Upper lobe of right lung (tissue), 1 donor: ENCODE measurements at places on chromosomes 3 and 15.

DNA sequence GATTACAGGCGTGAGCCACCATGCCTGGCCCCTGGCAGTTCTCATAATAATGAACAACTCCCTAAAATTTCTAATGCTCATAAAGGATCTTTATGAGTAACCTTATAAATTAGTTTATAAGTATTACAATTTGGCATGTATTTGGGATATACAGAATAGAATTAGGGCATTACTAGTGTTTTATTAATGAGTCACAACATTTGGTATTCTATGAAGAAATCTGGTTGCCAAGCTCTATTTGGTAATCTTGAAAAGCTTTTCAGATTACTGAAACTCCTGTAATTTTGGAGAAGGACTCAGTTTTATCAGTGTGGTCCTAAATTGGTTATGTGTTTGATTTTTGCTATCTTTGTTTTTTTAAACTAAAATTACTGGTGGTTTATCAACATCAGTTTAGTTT lies 45.8 kb downstream of the TM6SF1 start:
- DNase-seq = no peak

DNA sequence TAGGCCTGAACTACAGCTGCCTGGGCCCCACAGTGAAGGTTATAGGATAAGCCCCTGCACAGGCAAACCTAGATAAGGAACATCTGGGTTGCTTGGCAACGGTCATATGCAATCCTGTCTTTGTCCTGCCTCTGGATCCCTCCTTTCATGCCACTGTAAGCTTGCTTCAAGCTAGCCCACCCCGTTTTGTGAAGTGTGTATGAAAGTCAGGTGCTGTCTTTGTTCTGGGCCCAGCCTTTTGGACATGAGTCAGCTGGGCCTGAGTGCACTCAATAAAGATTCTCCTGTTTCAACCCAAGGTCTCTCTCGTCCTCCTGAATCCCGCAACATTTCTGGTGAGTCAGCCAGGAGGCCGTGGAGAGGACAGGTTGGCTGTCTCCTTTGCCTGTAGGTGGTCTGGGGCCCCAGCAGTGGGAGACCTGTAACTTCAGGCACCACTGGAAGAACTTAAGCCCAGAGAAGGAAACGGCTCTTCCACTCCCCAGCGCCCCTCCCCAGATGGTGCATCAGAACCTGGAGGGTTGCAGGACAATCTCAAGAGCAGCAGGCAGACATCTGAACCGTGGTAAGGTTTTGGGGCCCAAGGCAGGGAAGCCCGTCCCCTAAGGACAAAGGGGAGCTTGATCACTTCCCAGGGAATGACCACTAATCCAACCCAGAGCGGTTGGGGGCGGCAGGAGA lies 8.3 kb upstream of the SLC9C1 start:
- DNase-seq = peak; percentile 41

GRCh38 chr15:33506781-33507296 lies 196.1 kb downstream of the RYR3 start:
- no peak for DNase-seq

DNA sequence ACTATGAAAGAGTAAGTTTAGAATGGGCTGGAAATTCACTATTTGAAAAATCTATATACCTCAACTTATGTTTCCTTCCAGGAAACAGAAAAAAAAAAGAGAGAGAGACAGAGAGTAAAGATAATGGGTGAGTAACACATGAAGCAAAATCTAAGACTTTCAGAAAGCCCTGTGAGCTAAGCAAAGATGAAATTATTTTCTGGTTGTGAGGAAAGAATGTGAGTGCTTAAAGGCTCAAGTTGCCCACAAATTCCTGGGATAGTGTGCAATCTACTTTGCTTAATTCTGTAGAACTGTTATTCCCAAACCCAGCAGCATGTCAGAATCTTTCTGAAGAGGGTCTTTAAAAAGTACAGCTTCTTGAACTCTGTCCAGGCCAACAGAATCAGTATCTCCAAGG lies 337.7 kb upstream of the AGTR1 start:
- DNase-seq = no peak

GRCh38 chr3:133837487-133838295 lies 32.1 kb downstream of the SRPRB start:
- peak; percentile 48 for DNase-seq

DNA sequence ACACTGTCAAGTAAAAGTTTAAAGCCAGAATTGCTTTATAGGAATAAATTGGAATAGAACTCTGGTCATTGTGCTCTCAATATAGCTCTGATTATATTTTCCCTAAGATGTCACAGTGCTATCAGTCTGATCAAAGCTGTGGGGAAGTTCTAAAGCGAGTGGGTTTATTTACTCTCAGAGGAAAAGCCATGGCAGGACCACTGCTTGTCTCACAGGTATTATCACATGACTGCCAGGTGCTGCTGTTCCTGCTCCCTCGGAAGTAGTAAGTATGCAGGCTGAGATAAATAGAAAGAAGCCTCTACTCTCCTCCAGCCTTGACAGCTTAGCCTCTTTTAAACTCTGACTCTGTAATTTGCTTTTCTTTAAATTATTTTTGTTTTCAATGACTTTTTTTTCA lies 49.1 kb upstream of the UTS2B start:
- no peak for DNase-seq

DNA sequence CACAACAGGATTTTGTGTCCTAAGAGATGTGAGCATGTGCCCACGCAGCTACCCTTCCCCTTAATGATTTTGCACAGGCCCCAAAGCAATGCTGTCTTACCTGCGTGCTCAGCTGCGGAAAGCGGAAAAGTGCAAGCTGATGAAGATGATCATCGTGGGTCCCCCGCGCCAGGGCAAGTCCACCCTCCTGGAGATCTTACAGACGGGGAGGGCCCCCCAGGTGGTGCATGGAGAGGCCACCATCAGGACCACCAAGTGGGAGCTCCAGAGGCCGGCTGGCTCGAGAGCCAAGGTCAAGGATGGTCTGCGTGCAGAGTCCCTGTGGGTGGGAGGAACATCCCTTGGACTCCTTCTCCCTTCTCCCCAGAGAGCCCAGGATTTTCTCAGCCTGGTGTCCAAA lies 103.1 kb downstream of the LRRK1 start:
- no peak for DNase-seq

DNA sequence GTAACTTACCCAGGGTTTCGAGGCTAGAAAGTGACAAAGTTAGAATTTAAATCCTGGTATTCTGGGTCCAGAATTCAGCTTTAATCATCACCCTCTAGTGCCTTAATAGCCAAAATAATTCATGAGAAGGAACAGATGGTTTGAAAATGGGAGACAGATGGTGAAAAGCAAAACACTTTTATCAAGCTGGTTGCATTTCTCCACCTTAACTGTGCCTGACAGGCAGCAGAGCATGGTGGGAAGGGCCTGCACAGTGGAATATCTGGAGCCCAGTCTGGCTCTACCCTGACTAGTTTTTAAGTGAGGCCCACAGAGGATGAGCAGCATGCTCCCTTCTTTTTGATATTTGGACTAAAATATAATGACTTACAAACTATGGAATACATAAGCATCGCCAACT lies 35.6 kb upstream of the RASGRP1 start:
- DNase-seq = no peak

GRCh38 chr15:31477851-31478701 lies 151.4 kb downstream of the KLF13 start:
- DNase-seq = no peak

DNA sequence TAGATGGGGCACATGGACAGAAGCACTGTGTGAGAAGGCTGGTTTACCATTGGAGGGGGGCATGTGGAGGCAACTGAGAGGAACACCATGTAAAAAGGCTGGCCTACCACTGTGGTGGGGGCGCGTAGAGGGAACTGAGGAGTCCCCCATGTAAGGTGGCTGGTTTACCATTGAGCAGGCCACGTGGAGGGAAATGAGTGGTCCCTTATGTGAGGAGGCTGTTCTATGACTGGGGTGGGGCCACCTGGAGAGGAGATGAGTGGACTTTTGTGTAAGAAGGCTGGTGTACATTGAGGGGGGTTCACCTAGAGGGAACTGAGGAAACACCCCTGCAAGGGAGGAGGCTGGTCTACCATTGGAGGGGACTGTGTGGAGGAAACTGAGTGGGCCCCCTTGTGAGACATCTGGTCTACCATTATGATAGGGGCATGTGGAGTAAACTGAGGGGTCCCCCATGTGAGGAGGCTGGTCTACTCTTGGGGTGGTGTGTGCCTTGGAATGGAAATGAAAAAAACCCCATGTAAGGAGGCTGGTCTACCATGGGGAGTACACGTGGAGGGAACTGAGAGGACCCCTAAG lies 156.9 kb downstream of the FBLN2 start:
- DNase-seq = peak; percentile 17

GRCh38 chr3:25576831-25577454 lies 87.8 kb downstream of the TOP2B start:
- no peak for DNase-seq
